Muscle of arm (tissue), 14 donors: ENCODE measurements at places on chromosomes 2 and 18. TPM values are rescaled to one million over a fixed set of nuclear protein-coding genes. Genes with fewer than 3 reads are reported as not detected.

GRCh38 chr18:29160170-29160569 is 983.2 kb upstream of the CDH2 start:
- DNase-seq, result no peak

GRCh38 chr2:29115797-29116781 is 874 bp downstream of the CLIP4 start:
- peak; percentile 30 for DNase-seq

DNA sequence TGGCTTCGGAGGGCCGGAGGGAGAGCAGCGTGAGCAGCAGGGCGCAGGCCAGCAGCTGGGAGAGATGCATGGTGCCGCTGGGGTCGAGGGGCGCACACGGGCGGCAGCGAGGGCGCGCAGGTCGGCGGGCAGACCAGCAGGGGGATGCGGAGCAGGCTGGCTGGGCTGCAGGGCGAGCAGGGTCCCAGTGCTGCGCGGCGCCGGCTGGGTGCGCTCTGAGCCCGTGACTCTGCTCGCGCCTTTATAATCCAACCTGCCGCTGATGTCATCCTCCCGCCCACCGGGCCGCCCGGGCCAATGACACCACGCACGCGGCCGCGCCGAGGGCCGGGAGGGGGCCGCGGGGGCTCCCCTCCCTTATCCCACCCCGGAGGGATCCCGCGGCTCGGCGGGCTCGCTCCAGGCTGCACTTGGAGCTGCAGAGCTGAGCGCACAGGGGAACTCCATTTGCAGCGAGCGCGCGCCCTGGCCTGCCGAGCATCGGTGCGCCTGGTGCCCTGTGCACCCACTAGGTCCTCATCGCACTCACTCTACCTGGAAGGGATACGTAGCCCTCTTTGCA is at the start of gene NPPC:
Gene NPPC (minus strand): TSS at position 217 of the 562 bp plus-strand sequence. CDS start 147 bp downstream, at position 70.
- peak; percentile 77 for DNase-seq

DNA sequence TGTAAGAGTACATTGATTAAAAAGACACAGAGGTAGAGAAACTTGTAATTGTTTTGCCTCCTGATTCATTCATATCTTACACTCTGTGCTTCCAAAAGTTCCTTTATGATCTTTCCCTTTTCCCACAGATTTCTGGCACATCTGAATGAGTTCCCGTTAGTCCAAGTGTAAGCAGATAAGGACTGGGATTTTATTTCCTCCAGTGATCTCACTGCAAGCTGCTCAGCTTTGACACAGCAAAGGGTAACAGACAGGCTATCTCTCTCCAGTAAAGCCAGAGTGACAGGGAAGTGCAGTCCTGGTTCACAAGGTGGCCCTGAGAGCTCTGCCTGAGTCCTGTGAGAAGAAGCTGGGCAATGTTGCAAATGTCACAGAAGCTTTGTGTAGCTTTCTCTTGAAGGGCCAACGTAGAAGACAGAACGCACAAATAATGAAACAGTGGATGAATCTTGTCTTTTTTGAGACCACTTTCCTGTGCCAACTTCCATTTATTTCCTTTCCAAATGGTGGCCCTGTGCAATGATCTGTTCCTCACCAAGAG is 32.5 kb upstream of the KCNE4 start:
- no peak for DNase-seq

Gene GAL3ST2
- polyA plus RNA-seq, result not detected

GRCh38 chr2:60319031-60319547 is 234.4 kb downstream of the BCL11A start:
- no peak for DNase-seq

Gene COLEC11
- polyA plus RNA-seq, result 0.41 TPM

Gene GPBAR1
- polyA plus RNA-seq, result not detected

Gene TSPYL6
- polyA plus RNA-seq, result not detected

GRCh38 chr2:128236491-128237035 is 82.1 kb downstream of the HS6ST1 start:
- DNase-seq, result no peak

GRCh38 chr18:64027931-64028695 is 58.2 kb downstream of the SERPINB8 start:
- no peak for DNase-seq

Gene CBLN2
- 0.25 TPM for polyA plus RNA-seq

Gene WDSUB1
- 11.4 TPM for polyA plus RNA-seq

Gene GCA
- polyA plus RNA-seq, result 16.4 TPM

Gene CDH19
- polyA plus RNA-seq, result 1.1 TPM

- no peak for DNase-seq
Observed at GRCh38 chr2:156452971-156453370, 16.8 kb downstream of the GPD2 start.

DNA sequence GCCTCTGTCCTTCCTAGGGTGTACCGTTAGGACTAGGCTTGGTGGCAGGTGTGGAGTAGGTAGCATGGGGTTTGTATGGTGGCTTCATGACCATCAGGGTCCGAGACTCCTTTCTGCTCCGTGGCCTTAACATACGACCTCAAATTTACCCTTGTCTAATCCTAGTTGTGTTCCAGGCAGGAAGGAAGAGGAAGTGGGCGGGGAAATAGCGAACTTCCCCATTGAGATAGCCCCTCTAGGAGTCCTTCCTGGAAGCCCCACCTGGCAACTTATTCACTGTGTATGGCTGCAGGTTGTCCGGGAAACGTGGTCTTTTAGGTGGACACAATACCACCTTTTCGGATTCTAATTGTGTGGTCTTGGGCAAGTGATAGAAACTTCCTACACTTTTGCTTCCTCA is 9.3 kb downstream of the CD8A start:
- DNase-seq, result no peak

- DNase-seq, result no peak
Observed at GRCh38 chr2:67485431-67485830, 88.3 kb downstream of the ETAA1 start.
